ENCODE measurements at places on chromosomes 6 and 20.
A peak's percentile ranks its signal among the peaks of the same experiment; 100 is the strongest.

DNA sequence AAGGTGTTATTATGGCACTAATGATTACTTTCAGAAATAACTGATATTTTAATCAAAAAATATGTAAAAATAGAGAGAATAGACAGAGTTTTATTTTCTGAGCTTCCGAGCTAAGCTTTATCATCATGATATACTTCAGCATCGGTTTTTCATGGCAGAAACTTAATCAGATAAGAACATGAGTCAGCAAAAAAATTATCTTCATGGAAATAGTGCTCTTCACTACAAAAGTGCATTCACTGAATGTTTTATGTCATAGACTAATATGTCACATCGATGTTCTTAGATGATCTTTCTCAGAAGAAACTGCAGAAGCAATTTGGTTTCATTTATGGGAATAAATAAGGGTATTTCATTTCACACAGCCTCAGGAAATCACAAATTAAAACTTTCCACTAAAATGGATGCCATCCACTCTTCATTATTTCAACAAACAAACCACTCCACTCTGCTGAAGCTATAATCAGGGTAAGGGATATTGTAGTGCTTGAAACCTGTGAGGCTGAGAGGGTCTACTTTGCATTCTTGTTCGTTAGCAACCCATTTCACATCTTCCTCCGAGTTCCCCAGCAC lies 10.2 kb upstream of the MAP3K7 start:
- DNase-seq, result no peak

DNA sequence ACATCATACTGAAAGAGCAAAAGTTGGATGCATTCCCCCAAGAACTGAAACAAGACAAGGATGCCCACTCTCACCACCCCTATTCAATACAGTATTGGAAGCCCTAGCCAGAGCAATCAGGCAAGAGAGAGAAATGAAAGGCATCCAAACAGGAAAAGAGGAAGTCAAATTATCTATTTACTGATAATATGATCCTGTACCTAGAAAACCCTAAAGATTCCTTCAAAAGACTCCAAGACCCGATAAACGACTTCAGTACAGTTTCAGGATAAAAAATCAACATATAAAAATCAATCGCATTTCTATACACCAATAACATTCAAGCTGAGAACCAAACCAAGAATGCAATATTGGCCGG lies 14.5 kb downstream of the CDK19 start:
- DNase-seq, result no peak

DNA sequence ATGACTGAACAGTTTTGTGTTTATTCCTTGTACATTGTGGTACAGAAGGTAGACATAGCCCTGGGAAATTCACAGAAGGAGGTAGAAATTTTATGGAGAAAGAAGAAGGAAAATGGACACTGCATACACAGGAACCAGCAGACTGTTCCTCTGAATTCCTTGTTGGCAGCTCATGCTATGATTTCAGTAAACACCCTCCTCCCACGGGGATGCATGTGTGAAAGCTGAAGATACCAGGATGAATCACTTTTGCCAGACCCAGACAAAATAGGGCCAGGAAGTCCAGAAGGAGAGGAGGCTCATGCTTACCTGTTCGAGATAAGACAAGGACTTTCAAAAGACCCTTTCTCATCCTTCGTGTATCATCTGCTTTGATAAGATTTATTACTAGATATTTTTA lies 110.3 kb upstream of the GGTLC1 start:
- no peak for DNase-seq

DNA sequence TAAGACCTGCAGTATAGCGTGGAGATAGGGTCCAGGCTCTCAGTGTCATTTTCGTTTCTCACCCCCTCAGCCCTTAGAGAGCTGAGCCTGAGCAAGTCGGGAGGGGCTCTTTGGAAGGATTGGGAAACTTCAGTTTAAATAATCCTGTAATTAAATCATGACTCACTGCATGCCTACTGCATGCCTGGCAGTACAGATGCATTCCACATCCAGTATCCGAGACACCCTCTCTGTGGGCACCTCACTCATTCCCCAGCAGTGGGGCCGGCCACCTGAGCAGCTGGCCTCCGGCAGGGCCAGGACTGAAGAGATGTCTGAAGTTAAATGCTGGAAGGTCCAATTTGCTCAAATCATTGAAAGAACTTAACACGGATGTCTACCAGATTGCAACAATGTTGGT lies 316.6 kb downstream of the THBS2 start:
- DNase-seq, result no peak

DNA sequence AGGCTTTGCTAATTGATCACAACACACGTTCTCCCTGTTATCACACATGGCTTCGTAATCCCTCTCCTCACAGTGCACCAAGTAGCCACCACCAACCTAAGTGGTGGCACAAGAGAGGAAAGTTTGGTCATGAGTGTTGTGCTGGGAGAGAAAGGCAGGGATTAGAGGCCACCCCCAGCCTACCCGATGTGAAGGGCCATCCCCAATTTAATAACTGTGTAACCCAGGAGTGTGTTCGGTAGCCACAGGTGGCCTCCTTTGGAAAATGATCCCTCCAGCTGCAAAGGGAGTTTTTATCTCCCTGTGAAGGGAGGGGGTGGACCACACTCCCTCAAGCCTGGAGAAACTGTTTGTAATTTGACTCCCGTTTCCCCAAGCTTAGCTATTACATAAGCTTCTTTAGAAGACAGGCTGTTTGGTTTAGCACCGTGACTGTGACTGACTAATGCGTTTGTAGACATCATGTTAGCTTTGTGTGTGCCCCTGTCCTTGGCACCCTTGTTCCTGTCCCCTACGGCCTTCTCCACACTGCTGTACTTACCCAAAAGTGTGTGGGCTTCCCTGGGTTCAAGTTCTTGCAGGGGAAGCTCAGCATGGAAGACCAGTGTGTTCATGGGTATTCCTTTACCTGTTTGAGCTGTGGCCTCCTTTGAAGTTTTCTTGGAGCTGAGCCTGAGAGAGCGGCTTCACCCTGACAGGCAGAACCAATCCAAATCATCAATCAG lies 20.6 kb downstream of the PPP1R16B start:
- DNase-seq, result peak; percentile 26

All from lung (tissue), 17 donors.